ENCODE measurements at places on chromosomes 1 and 21. TPM values are rescaled to one million over a fixed set of nuclear protein-coding genes. Genes with fewer than 3 reads are reported as not detected.

Gene CNKSR1
- total RNA-seq, result 3.4 TPM

Gene PTPN7
- total RNA-seq, result not detected

Gene NLRP3
- total RNA-seq, result not detected

Gene SLC30A2
- not detected for total RNA-seq

Gene PLA2G2F
- total RNA-seq, result not detected

Gene CD1E
- total RNA-seq, result not detected

Gene PROK1
- total RNA-seq, result not detected

Gene OR2AK2
- not detected for total RNA-seq

Gene SLC25A34
- not detected for total RNA-seq

GRCh38 chr1:42979036-42979430 is 20.4 kb upstream of the SLC2A1 start:
- no peaks in the 10 kb centered on the region for H3K27me3 ChIP-seq
- no peak overlapping the region for H3K4me3 ChIP-seq
- H3K36me3 ChIP-seq, result no peaks in the 10 kb centered on the region
- DNase-seq, result no peak
- H3K27ac ChIP-seq, result no peak overlapping the region
- H3K4me1 ChIP-seq, result peaks cover 34% of the 10 kb centered on the region

DNA sequence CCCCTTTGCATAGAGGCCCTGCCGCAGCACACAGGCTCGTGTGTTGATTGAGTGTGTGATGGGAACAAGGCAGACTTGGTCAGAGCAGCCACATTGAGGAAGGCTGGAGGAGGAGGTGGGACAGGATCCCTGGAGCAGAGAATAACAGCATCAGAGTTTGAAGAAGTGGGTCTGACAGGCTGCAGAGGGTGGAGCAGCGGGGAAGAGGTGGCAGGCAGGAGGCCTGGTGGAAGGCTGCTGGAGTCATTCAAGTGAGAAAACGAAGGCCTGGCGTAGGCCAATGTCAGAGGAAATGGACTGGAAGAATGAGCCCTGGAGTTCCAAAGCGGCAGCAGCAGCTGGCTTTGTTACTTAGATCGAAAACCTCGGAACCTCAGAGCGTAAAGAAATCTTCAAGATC is 115.0 kb upstream of the GRIK3 start:
- DNase-seq, result no peak
- H3K27me3 ChIP-seq, result no peaks in the 10 kb centered on the region
- no peaks in the 10 kb centered on the region for H3K4me1 ChIP-seq

GRCh38 chr1:100353988-100354387 is 1.7 kb downstream of the CDC14A start:
- no peaks in the 10 kb centered on the region for H3K36me3 ChIP-seq
- peaks cover 41% of the 10 kb centered on the region for H3K4me1 ChIP-seq
- H3K27me3 ChIP-seq, result no peaks in the 10 kb centered on the region
- peak; percentile 82 for DNase-seq

- no peaks in the 10 kb centered on the region for H3K36me3 ChIP-seq
- H3K27ac ChIP-seq, result no peak overlapping the region
- DNase-seq, result no peak
- peaks cover 100% of the 10 kb centered on the region for H3K4me1 ChIP-seq
- no peaks in the 10 kb centered on the region for H3K27me3 ChIP-seq
Measured at GRCh38 chr1:234878288-234878687, 250.3 kb downstream of the TOMM20 start.

DNA sequence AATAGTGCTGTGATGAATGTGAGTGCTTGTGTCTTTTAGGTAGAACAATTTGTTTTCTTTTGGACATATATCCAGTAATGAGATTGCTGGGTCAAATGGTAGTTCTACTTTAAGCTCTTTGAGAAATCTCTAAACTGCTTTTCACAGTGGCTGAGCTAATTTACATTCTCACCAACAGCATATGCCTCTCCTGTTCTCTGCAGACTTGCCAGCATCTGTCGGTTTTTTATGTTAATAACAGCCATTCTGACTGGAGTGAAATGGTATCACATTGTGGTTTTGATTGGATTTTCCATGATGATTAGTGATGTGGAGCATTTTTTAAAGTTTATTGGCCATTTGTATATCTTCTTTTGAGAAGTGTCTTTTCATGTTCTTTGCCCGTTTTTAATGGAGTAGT is 647.3 kb upstream of the ADAMTS5 start:
- DNase-seq, result no peak
- no peaks in the 10 kb centered on the region for H3K36me3 ChIP-seq
- H3K27ac ChIP-seq, result no peak overlapping the region
- H3K4me1 ChIP-seq, result no peaks in the 10 kb centered on the region

DNA sequence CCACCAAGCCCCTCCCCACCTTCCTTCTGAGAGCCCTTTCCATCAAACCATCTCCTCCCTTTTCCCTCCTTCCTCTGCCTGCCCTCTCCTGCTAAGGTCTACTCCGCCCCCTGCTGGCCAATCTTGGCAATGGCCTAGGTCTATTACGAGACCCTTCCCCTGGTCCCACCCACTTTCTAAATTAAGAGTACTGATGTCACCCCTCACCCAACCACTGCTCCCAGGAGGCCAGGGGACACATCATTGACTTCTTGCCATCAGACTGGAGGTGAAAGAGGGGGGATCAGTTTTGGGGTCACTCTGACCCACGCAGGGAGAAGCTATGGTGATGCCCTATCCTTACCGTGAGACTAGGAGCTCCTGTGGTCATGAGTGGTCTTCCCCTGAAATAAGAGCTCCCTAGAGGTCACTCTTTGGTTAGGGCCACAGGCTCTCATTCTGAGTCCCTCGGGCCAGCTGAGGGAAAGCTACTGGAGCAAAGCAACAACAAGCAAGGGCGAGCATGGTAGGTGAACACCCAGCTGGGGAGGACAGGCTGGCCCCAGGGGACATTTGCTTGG is 34.6 kb upstream of the S100A7 start:
- no peaks in the 10 kb centered on the region for H3K36me3 ChIP-seq
- DNase-seq, result peak; percentile 54
- no peak overlapping the region for H3K4me3 ChIP-seq
- H3K27ac ChIP-seq, result no peak overlapping the region
- H3K27me3 ChIP-seq, result peaks cover 5% of the 10 kb centered on the region

DNA sequence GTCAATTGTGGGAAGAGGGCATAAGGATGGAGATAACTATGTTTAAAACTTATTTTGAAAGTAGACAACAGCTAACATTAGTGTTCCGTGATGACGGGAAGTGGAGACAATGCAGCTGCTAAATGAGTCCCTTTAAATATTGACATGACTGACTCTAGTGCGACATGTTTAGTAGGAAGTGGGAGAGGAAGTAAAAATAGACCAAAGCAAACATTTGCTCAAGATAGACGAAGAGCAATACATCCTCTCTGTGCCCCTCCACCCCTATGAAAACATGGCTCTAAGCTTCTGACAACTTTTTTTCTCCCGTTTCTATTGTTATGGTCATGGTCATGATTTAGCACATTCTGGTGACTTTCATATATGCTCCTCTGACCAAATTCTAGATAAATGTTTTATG is 60.0 kb upstream of the HMCN1 start:
- H3K27me3 ChIP-seq, result 0 out of 2 replicates have a peak, but pooled peaks cover 1% of the 10 kb centered on the region
- peaks cover 31% of the 10 kb centered on the region for H3K4me1 ChIP-seq
- DNase-seq, result peak; percentile 92
- no peak overlapping the region for H3K27ac ChIP-seq

GRCh38 chr1:205809469-205809868 is 3.5 kb downstream of the SLC41A1 start:
- DNase-seq, result no peak
- no peaks in the 10 kb centered on the region for H3K36me3 ChIP-seq
- H3K4me1 ChIP-seq, result peaks cover 29% of the 10 kb centered on the region
- H3K27ac ChIP-seq, result no peak overlapping the region
- H3K4me3 ChIP-seq, result no peak overlapping the region

GRCh38 chr1:10838541-10838940 is 42.1 kb upstream of the CASZ1 start:
- peaks cover 10% of the 10 kb centered on the region for H3K27me3 ChIP-seq
- peaks cover 6% of the 10 kb centered on the region for H3K4me1 ChIP-seq
- no peak for DNase-seq
- H3K27ac ChIP-seq, result no peak overlapping the region

DNA sequence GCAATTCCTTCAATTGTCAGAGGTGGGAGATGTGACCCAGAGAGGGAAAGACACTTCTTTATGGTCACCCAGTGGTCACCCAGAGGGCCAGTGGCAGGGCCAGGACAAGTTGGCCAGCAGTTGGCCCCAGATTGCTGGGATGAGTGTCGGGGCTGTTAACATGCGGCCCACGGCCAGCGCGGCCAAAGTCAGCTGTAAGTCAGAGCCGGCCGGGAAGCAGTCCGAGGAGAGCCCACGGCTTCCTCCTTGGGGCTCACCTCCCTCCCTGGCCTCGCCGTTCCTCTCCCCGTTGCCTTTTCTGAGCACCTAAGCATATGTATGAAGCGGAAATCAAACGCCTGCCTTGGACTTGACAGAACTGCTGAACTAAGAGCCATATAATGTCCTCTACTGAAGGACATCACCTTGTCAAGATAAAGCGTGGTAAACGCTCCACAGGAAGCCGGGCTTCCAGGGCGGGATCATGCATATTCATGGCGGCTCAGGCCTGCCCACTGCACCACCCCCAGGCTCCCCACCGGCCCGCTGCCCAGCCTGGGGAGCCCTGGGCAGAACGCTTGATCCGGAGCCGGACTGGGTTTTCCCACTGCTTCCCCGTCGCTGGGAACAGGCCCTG is 245.4 kb upstream of the POU3F1 start:
- no peaks in the 10 kb centered on the region for H3K36me3 ChIP-seq
- H3K27me3 ChIP-seq, result no peaks in the 10 kb centered on the region
- no peak overlapping the region for H3K4me3 ChIP-seq

DNA sequence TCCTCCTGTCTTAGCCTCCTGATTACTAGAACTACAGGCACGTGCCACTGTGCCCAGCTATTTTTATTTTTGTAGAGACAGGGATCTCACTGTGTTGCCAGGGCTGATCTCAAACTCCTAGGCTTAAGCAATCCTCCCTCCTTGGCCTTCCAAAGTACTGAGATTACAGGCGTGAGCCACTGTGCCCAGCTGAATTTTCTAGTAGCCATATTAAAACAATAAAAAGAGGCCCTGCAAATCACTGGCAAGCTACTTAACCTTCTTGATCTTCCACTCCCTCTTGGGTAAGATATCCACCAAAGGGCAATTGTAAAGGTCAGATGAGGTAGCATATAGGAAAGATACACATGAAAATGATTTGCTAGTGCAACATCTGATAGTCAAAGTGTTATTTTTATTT is 65.6 kb upstream of the SRSF10 start:
- no peaks in the 10 kb centered on the region for H3K36me3 ChIP-seq
- no peak for DNase-seq
- no peaks in the 10 kb centered on the region for H3K27me3 ChIP-seq
- H3K27ac ChIP-seq, result no peak overlapping the region
- H3K4me1 ChIP-seq, result peaks cover 32% of the 10 kb centered on the region

DNA sequence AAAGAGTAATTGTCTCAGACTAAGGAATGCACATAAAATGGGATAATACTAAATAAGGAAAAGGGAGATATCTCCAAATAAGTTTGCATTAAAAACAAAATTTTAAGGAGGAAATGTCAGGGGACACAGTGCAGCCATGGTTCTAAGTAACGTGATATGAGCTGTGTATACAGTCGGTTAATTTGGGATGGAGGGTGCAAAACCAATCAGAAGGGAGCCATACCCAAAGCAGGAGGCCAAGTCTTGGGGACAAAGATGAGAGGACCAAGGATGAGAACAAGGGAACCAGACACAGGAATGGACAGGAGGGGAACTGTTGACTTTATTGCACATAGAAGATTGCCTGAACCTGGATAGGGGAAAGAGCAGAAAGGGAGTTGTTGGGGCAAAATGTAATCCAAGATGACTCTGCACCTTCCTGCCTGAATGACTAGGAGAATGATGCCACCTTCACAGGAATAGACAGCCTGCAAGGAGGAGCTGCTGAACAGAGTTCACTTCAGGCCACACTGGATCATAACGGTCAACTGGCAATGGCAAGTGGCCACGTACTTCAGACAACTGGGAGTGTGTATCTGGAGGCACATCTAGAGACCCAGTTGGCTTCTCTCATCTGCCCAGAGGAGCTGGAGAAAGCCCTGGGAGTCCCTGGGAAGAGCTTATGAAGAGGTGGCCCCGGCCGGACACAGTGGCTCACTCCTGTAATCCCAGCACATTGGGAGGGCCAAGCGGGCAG is 22.0 kb upstream of the BOLA1 start:
- no peaks in the 10 kb centered on the region for H3K36me3 ChIP-seq
- no peak for DNase-seq
- no peaks in the 10 kb centered on the region for H3K27me3 ChIP-seq

- H3K27me3 ChIP-seq, result peaks cover 52% of the 10 kb centered on the region
- no peaks in the 10 kb centered on the region for H3K4me1 ChIP-seq
- no peak for DNase-seq
- H3K4me3 ChIP-seq, result no peak overlapping the region
- H3K36me3 ChIP-seq, result no peaks in the 10 kb centered on the region
Measured at GRCh38 chr1:24965571-24965930, 35.5 kb upstream of the RUNX3 start.

DNA sequence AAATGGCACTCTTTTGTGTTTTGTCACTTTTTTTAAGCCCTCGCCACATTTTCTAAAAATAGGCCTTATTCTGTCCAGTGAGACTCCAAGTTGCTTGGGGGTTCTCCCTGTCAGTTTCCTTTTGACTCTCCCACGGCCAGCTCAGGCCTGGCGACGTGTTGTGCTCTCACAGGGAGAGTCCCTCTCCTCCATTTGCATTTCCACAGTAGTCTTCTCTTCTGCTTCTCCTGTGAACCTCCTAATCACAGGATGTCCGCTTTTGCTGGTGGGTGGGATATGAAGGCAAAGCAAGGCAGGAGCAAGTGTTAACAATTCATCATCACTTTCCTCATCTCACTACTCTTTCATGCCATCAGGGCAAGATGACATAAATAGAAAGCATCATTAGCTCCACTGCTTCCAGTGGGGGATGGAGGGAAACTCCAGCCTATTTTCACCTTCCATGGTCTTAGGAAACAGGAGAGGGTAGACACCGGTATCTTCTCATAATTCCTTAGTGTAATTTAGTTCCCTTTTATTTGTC is 99.8 kb downstream of the INTS7 start:
- no peak overlapping the region for H3K27ac ChIP-seq
- no peak overlapping the region for H3K4me3 ChIP-seq
- H3K36me3 ChIP-seq, result no peaks in the 10 kb centered on the region
- DNase-seq, result no peak
- H3K4me1 ChIP-seq, result peaks cover under 1% of the 10 kb centered on the region
- no peaks in the 10 kb centered on the region for H3K27me3 ChIP-seq

All from HepG2 (cell line).